ENCODE measurements at places on chromosomes 1 and 21. TPM values are rescaled to one million over a fixed set of nuclear protein-coding genes. Genes with fewer than 3 reads are reported as not detected.

The OR2T33 gene
- not detected for total RNA-seq

The FBXO2 gene
- 4.6 TPM for total RNA-seq

The GNG4 gene
- total RNA-seq: 4.7 TPM

The NEGR1 gene
- total RNA-seq: not detected

The INSRR gene
- 0.09 TPM for total RNA-seq

The SPOCD1 gene
- not detected for total RNA-seq

The CFHR3 gene
- total RNA-seq: not detected

The RGL1 gene
- 2.0 TPM for total RNA-seq

The FCGR3B gene
- 0.37 TPM for total RNA-seq

The RGS4 gene
- total RNA-seq: not detected

The PHLDA3 gene
- total RNA-seq: 12.9 TPM

The BGLAP gene
- total RNA-seq: 0.93 TPM

The SPATA21 gene
- total RNA-seq: not detected

The C1orf87 gene
- total RNA-seq: not detected

The WNT2B gene
- total RNA-seq: 0.07 TPM

The LCE2B gene
- not detected for total RNA-seq

The C1orf94 gene
- not detected for total RNA-seq

The AADACL4 gene
- total RNA-seq: not detected

The RAD54L gene
- 57.2 TPM for total RNA-seq

The FPGT gene
- 10.0 TPM for total RNA-seq

The ACOT11 gene
- total RNA-seq: 0.58 TPM

The PLPPR4 gene
- total RNA-seq: not detected

The SFN gene
- total RNA-seq: not detected

The PLA2G4A gene
- total RNA-seq: not detected

The SPRR2G gene
- not detected for total RNA-seq

The SDHB gene
- total RNA-seq: 108 TPM

The OR2L2 gene
- not detected for total RNA-seq

The FAM78B gene
- total RNA-seq: 0.82 TPM

The GPATCH4 gene
- total RNA-seq: 50.9 TPM

The CHI3L2 gene
- total RNA-seq: 6.7 TPM

The MRTO4 gene
- total RNA-seq: 36.2 TPM

The RNU5D-1 gene
- total RNA-seq: not detected

The CASP9 gene
- 19.0 TPM for total RNA-seq

The DNALI1 gene
- 0.30 TPM for total RNA-seq

The APCS gene
- total RNA-seq: not detected

The CYP2J2 gene
- 4.5 TPM for total RNA-seq

Measured in activated CD8-positive, alpha-beta memory T cell treated with anti-CD3 and anti-CD28 coated beads, Interleukin-2, amount 10 ng/mL, durations not matched to agents 7 days and 5 days (primary cell).